RCC 7860 (cell line): ENCODE measurements at places on chromosomes 16 and 17.

DNA sequence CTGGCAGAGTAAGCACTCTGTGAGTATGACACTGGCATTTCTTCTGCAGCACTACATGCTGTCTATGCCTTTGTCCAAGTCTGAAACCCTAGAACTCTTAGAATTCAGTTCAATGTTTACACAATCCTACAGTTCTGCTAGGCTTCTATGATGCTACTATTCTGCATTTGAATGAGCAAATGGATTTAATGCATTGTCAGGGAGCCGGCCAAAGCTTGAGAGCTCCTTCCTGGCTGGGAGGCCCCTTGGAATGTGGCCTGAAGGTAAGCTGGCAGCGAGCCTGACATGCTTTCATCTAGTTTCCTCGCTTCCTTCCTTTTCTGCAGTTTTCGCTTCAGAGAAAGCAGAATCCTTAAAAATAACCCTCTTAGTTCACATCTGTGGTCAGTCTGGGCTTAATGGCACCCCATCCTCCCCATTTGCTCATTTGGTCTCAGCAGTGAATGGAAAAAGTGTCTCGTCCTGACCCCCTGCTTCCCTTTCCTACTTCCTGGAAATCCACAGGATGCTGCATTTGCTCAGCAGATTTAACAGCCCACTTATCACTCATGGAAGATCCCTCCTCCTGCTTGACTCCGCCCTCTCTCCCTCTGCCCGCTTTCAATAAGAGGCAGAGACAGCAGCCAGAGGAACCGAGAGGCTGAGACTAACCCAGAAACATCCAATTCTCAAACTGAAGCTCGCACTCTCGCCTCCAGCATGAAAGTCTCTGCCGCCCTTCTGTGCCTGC is at the start of gene CCL2:
Gene CCL2 (plus strand): TSS at position 635 of the 730 bp plus-strand sequence. CDS start 65 bp downstream, at position 700.
- peak; percentile 46 for DNase-seq

GRCh38 chr16:1687427-1688316 is 9.6 kb downstream of the JPT2 start:
- peak; percentile 86 for DNase-seq

DNA sequence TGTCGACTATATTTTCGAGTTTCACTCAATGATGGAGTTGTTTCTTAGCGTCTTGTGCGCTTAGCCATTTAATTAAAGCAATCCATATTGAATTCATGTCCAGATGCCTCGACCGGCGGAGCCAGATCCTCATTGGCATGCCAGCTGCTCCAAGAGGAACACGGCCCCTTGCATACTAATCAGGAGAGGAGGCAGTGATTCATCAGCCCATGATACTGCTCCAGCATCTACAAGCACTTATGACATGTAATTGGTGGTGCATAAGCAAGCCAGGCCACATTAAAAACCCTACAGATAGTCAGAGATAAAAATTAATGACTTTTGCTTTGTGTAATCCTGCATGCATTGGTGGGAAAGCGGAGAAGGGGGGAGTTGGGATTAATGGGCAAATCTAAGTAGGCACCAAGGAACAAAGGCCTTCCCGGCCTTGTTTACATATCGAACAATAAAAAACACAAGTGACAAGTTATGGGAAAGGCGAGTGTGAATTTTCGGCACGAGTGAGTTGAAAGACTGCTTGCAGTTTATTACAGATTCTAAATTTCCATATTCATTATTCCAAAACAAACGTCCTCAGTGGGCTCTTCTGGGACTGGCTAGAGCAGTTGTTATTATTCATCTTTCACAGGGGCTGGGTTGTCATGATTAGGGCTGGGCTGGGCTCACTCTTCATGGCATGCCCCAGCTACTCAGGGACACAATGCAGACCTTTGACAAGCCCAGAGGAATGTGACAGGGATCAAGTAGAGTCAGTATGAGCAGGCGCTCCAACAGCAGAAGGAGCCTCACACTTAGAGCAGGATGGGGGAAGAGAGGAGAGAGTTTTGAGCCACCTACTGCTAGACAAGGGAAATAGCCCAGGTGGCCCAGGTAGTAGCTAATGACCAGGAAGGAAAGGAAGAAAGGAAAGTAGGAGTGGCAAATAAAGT is 281.7 kb upstream of the ZFHX3 start:
- no peak for DNase-seq

DNA sequence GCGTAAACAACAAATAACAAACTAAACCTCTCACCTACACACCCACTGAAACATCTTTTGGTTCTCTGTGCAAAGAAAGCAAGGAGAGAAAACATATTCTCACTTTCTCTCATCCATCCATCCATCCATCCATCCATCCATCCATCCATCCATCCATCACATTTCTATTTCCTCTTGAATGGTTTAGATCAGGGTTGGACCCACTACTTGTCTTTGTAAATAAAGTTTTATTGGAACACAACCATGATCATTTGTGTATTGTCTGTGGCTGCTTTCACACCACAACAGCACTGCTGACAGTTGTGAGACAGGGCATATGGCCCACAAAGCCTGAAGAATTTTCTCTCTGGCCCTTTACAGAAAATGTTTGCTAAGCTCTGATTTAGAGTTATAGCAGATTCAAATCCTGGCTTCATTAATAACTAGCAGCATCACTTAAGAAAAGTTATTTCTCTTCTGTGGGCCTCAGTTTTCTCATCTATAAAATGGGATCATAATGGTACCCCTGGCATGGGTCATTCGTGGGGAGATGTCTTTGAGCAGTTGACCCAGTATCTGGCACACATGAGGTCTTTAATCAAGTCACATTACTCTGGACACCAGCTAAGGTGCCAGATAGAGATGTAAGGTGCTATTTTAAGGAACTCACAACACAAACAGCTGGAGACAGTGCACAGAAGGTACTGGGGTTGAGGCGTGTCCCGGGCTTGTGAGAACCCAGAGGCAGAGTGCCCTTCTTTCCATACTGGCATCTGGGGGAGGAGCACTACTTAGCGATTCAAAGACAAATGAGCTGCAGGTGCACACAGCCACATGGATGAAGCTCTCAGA is 146.3 kb downstream of the CMIP start:
- no peak for DNase-seq

- no peak for DNase-seq
These were observed 42.6 kb downstream of the SPAG9 start for GRCh38 chr17:51078009-51078592.
